ENCODE measurements at places on chromosomes 6 and 20.
A peak's percentile ranks its signal among the peaks of the same experiment; 100 is the strongest.

GRCh38 chr20:1263853-1264252, 2.2 kb upstream of the SNPH start:
- no peak for DNase-seq

DNA sequence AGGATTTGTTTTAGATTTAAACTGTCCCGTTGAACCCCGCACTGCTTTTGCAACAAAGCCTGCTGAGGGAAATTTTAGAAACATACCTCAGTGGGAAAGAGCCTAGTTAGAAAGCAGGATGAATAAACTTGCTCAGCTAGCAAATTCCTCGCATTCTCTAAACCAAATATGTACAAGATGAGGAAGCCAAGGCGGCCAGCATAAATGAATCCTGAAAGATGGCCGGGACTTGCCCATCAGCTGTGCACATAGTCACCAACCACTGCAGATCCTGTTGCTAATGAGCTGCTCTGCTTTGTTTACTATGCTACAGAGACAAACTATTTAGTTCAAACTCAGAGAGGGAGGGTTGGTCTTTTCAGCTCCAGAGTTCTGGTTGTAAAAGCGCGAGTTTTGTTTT, 49.0 kb downstream of the TMEM170B start:
- peak; percentile 40 for DNase-seq

DNA sequence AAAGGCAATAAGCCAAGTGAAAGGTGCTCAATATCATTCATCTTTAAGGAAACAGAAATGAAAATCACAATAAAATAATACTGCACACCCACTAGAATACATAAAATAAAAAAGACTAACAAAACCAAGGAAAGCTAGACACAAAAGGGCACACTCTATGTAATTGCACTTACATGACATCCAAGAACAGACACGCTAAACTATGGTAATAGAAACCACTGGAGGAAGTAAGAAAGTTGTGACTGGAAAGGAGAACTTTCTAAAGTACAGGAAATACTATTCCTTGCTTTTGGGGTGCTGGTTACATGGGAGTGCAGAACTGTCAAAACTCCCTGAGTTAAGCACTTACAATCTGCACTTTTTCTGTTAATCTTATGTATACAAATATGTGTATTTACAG, 253.7 kb upstream of the RUNX2 start:
- DNase-seq: no peak

- DNase-seq: no peak
These were observed 18.4 kb upstream of the ID4 start for GRCh38 chr6:19818805-19819204.

DNA sequence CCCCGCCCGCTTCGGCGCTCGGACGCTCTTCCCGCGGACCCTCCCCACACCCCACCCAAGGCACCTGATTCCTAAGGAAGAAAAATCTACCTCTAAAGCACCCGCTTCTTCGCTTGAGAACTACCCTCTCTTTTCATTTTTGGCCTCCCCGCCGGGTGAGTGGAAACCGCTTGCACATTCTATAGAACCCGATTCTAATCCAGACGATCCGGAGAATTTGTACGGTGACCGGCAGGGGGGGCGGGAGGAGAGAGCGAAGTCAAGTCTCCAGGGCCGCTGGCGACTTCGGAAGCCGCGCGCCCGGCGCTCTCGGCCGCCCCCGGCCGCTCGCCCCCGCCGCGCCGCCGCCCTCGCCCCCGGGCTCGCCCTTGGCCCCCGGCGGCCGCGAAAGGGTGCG, at the start of gene RBM24:
RBM24 (plus strand) TSS at position 262 of the 397 bp plus-strand sequence. CDS start 221 bp downstream, outside the sequence.
- peak; percentile 48 for DNase-seq

DNA sequence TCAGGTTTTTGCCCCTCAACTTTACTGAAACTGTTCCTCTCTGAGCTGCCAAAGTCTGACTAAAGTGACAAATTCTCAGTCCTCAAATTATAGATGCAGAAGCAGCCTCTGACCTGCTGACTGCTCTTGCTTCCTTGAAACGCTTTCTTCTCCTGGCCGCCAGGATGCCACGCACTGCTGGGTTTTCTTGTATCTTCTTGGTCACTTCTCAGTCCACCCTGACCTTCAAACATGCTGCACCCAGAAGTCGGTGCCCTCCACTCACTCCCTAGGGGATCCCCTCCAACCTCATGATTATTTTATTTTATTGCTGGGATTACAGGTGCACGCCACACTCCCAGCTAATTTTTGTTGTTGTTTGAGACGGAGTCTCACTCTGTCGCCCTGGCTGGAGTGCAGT, 24.7 kb downstream of the SYNJ2 start:
- DNase-seq: no peak

- DNase-seq: peak; percentile 5
These were observed 614.2 kb downstream of the TENT5A start for GRCh38 chr6:81138236-81138635.

GRCh38 chr6:44067173-44068139, 59.8 kb downstream of the MRPL14 start:
- DNase-seq: no peak

DNA sequence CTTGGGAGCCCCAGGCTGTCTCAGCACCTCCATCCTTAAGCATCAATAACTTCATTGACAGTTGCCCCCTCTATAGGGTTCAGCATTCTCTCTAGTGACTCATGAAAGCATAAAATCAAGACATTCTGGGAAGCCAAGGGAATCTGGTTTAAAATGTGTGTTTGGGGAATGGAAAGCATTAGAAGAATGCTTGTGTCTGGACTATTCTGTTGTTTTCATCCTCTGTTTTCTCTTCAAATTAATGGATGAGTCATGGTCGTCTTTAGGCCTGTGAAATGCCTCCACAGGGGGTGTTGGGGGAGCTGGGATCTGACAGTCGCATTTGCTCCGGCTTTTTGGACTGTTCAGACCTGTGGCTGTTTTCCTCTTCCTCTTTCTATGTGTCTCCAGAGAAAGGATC, 279.7 kb downstream of the CDC5L start:
- peak; percentile 46 for DNase-seq

DNA sequence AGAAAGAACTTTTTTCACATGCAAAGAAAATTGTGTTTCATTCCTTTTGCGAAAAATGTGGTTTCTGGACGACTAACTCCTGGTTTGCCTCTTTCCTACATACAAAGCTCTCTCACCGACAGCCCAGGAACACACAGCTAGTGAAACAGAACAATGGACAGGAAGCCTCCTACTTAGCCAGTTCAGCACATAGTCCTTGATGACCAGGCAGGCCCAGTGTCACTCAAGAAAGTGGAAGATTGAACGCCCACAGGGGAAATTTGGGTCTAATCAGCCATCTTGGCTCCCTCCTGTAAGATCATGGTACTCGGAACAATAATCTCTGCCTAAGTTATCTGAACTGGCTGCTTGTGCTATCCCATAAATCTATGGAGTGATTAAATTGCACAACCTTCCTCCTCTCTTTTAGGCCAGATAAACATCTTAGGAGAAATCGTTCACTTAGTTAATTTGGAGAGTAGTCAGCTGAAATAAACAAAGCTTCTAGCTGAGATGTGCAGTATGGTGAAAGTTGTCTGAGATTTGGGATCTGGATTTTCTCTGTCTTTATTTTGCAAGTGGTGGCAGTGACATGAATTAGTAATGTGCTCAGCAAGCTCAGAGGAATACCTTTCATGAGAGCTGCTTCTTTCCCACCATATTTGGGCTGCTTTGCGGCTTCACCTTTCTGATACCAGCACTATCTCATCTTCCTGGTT, 147.0 kb downstream of the MTFR2 start:
- DNase-seq: no peak

GRCh38 chr6:1464781-1465370, 75.5 kb downstream of the FOXF2 start:
- no peak for DNase-seq

GRCh38 chr20:59123678-59124255, 39.9 kb upstream of the ZNF831 start:
- DNase-seq: no peak

- DNase-seq: no peak
These were observed 53.6 kb upstream of the PIM1 start for GRCh38 chr6:37116326-37116725.

GRCh38 chr20:44382641-44383040, 27.1 kb downstream of the HNF4A start:
- DNase-seq: no peak

GRCh38 chr6:110614586-110614985, 138.2 kb upstream of the SLC22A16 start:
- no peak for DNase-seq

DNA sequence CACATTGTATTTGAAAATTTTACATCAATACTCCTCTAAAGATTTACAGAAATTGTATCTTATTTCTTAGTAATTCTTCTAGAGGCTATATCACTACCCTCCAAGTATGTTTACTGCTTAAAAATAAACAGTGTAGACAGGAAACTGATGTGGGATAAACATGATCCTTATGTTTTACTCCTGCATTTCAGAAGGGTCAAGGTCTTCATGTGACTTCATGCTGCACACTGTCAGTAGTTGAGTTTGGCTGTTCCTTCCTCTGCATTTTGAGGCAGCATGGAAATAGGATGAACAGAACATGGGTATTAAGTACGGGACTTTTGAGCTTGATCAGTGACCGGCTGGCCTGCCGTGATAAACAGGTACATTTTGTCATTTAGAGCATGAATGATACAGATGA, 179.2 kb upstream of the FERMT1 start:
- DNase-seq: no peak

DNA sequence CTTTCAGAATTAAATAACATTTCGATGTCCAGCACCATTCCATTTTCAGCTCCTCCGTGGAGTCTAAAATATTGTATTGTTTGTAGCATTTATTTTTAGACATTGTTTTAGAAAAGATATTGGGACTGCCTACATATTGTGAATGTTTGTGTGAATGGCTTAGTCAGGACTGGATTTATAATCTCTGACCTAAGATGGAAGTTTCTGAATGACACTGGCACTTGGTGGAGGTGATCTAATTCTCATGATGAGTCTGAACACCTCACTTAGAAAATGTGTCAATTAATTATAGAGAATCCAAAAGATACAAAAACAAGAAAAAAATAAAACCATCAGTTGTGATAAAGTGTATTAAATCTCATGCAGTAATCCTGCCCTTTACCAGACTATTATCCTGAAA, 60.8 kb upstream of the HBS1L start:
- no peak for DNase-seq

DNA sequence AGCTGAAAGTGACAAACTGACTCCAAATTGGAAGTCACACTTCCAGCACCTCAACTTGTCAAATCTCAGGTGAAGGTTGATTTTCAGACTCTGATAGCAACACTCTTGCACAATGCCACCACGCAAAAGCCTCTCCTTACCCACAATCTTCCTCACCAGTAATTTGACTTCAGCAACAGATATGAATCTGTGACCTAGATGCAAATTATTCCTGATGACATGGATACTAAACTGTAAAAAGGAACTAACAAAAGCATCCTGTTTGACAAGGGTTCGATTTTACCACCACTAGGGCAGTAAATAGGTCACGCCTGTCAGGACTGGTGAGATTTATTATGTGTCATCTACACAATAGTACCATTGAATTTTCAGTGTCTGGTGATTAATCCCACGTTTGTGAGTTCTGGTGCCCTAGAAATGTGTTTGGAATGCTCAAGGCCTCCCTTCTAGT, 134.4 kb upstream of the COL21A1 start:
- no peak for DNase-seq

DNA sequence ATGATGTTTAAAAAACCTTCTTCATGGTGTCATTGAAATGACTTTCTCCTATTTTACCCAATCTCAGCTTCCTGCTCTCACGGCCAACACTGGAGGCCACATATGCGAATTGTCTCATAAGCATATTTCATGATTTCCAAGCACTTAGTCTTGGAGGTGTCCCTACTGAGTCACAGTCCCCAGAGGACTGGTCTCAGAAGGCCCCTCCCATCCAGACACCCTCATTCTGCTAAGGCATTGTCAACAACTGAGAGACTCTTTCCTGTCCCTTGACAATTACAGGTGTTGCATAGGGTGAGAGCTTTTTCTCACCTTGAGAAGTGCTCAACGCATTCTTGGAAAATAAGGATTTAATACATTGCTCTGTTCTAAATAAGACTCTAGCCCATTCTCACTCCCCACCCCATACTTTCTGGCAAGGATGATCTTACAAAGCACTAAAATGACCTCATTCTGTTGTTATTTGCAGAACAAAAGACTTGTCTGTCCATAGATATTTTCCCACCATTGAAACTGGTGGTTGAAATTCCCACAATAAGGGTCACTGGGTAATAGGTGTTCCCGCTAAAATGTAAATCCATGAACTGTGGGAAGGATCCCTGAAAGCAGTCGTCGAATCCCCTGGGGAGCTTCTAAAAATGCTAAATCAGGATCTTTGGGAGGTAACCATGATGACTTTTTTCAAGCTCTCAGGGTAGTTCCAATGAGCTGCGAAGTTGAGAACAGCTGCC, 32.3 kb upstream of the SLC22A23 start:
- DNase-seq: no peak

GRCh38 chr20:4835244-4836177, 113.8 kb downstream of the PRND start:
- no peak for DNase-seq

DNA sequence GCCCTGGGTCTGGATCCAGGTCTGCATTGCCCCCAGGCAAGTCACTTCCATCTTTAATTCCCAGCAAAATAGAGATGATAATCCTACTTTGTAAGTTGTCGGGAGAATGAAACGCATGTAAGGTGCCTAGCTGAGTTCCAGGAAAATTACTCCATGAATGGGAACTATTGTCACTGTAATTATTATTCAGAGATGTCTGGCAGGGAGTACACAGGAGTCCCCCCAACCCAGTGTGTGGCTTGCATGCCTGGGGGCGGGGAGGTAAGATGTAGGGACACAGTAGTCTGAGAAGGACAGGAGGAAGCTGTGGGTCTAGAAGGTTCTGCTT, 85.4 kb downstream of the CD40 start:
- DNase-seq: no peak

DNA sequence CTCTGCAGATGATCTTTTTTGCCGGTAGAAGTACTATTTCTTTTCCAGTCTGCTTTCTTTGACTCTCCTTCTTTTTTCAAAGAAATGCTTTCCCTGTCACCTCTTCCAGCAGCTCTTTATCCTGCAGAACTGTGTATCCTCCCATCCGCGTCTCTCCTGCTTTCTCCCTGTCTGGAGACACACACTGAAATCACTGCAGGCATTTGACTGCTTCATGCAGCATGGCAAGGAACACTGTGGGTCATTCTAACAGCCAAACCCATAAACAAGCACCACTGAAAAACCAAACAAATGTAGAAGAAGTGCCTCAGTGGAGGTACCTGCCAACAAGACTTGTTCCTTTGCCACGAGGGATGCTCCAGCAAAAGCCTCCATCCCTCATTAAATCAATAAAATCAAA, 403.7 kb upstream of the CITED2 start:
- DNase-seq: no peak

- no peak for DNase-seq
These were observed 154.8 kb upstream of the RAB32 start for GRCh38 chr6:146388736-146389364.

GRCh38 chr20:14609328-14610221, 272.2 kb upstream of the FLRT3 start:
- DNase-seq: no peak

GRCh38 chr6:4844108-4844507, 67.9 kb downstream of the CDYL start:
- no peak for DNase-seq

DNA sequence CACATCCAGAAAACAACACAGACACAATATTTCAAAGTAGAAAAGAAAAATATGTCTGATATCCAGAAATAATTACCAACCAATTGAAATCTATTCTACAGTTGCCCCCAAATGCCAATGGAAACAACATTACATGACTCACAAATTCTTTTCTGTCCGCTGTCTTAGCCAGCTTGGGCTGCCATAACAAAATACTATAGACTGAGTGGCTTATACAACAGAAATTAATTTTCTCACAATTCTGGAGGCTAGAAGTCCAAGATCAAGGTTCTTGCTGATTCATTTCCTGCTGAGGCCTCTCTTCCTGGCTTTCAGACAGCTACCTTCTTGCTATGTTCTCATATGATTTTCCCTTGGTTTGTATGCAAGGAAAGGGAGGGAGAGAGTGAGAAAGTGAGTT, 698.1 kb downstream of the DHX35 start:
- DNase-seq: no peak
